ENCODE measurements at places on chromosomes 13 and 19. TPM values are rescaled to one million over a fixed set of nuclear protein-coding genes. Genes with fewer than 3 reads are reported as not detected.

- no peaks in the 10 kb centered on the region for H3K36me3 ChIP-seq
- no peaks in the 10 kb centered on the region for H3K4me1 ChIP-seq
- H3K4me3 ChIP-seq, result no peak overlapping the region
- no peak overlapping the region for H3K27ac ChIP-seq
Observed at GRCh38 chr13:51202477-51203046, 19.6 kb upstream of the FAM124A start.

DNA sequence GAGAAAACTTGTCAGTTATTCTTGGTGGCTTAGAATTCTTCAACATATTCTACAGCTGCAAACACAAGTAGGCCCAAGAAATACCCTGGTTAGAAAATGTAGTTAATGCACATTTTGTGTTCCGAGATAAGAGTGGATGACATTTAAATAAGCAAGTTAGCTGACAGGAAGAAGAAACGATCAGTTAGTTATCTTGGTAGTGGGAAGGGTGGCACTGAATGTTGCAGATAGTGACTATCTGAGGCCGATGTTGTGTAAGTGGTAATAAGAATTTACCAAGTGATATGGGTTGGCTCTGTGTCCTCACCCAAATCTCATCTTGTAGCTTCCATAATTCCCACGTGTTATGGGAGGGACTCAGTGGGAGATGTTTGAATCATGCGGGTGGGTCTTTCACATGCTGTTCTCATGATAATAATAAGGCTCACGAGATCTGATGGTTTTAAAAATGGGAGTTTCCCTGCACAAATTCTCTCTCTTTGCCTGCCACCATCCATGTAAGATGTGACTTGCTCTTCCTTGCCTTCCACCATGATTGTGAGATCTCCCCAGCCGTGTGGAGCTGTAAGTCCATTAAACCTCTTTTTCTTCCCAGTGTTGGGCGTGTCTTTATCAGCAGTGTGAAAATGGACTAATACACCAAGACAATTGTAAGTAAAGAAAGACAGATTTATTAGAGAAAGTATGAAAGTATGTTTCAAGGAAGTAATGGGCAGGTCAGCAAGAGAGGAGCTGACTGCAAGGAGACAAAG lies 10.9 kb upstream of the AKAP11 start:
- no peak overlapping the region for H3K27ac ChIP-seq
- H3K4me1 ChIP-seq, result no peaks in the 10 kb centered on the region
- H3K4me3 ChIP-seq, result no peak overlapping the region
- no peaks in the 10 kb centered on the region for H3K27me3 ChIP-seq

PTGER1 gene
- total RNA-seq, result not detected

GRCh38 chr19:12772323-12772722 lies 3.0 kb downstream of the HOOK2 start:
- no peak overlapping the region for H3K4me3 ChIP-seq
- no peak overlapping the region for H3K27ac ChIP-seq
- no peaks in the 10 kb centered on the region for H3K27me3 ChIP-seq

TLE6 gene
- total RNA-seq, result 2.0 TPM

GRCh38 chr19:35720648-35721047 lies 2.8 kb downstream of the KMT2B start:
- H3K36me3 ChIP-seq, result peaks cover 68% of the 10 kb centered on the region
- no peak overlapping the region for H3K27ac ChIP-seq
- no peak for DNase-seq
- H3K4me3 ChIP-seq, result no peak overlapping the region
- no peaks in the 10 kb centered on the region for H3K27me3 ChIP-seq

DNA sequence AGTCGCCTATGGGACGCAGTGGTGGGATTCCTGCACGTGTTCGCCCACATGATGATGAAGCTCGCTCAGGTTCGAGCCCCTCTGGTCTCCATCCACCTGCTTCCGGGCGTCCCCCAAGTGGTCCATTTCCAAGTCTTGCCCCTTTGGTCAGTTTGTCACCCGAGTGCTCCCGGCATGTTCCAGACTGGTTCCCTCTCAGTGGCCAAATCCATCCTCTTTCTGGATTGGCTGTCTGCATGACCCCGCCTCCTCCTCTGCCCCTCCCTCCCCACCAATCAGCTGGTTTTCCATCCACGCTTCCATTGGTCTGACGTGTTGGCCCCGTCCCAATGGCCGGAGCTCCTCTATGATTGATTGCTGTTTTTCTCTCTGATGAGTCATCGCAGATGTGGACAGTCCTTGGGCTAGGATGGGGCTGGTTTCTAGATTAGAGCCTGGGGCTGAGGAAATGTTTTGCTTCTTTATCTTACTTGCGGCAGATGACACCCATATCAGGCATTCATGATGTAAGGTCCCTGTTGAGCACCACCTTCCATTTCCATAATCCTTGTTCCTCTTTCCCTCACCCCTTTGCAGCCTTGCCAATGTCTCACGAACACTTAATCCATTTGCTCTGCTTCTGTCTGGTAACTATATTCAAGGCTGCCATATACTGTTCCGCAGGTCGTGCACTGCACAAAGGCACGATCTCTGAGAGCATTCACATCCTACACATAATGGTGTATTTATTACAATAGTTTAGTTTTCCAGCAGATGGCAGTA lies 73.8 kb downstream of the MAP4K1 start:
- H3K36me3 ChIP-seq, result no peaks in the 10 kb centered on the region
- no peaks in the 10 kb centered on the region for H3K4me1 ChIP-seq
- DNase-seq, result no peak
- no peak overlapping the region for H3K27ac ChIP-seq

DNA sequence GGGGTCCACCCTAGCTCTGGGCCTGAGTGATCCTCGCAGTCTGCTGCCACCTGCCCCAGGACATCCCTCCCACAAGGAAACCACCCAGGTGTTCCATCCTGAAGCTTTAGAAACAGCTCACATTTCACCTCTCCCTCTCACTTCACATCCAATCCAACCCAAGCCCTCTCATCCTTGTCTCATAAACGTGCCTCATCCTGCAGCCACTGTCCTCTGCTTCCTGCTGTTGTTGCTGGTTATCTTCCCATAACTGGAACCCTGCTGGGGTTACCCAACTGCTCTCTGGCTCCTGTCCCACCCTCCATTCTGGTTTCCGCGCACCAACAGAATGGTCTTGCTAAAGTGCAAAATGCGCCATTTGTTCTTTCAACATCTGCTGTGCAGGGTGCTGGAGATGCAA lies 59.7 kb upstream of the MTIF3 start:
- H3K27me3 ChIP-seq, result 0 out of 2 replicates have a peak, but pooled peaks cover under 1% of the 10 kb centered on the region
- no peak overlapping the region for H3K4me3 ChIP-seq
- H3K4me1 ChIP-seq, result no peaks in the 10 kb centered on the region
- no peak overlapping the region for H3K27ac ChIP-seq

NLRP4 gene
- total RNA-seq, result not detected

CILP2 gene
- total RNA-seq, result 0.03 TPM

KLHL1 gene
- total RNA-seq, result not detected

IL4I1 gene
- total RNA-seq, result 0.18 TPM

DNA sequence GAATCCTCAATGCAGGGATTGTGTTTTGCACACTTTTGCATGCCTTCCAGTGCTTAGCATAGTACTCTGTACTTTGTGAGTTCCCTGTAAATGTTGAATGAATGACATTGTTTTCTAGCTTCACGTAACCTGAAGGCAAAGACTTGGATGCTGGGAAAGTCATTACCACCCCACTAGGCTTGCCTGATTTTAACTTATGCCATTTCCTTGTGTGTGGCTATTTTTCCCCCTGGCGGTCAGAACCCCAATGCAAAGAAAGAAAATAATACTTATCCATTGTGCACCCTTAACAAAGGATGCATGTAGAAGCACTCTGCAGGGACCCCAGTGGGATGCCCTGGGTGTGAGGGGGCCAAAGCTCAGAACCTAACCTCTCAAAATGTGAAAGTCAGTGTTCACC lies 1.2 kb upstream of the ENOX1 start:
- H3K4me3 ChIP-seq, result no peak overlapping the region
- DNase-seq, result peak; percentile 6
- no peak overlapping the region for H3K27ac ChIP-seq
- no peaks in the 10 kb centered on the region for H3K27me3 ChIP-seq

ANGPTL8 gene
- total RNA-seq, result not detected

GPR18 gene
- not detected for total RNA-seq

ZNF682 gene
- 13.9 TPM for total RNA-seq

WDR88 gene
- not detected for total RNA-seq

- H3K4me3 ChIP-seq, result no peak overlapping the region
- DNase-seq, result no peak
- peaks cover 68% of the 10 kb centered on the region for H3K27me3 ChIP-seq
- peaks cover 5% of the 10 kb centered on the region for H3K4me1 ChIP-seq
- no peaks in the 10 kb centered on the region for H3K36me3 ChIP-seq
Observed at GRCh38 chr19:405121-405965, 3.6 kb downstream of the C2CD4C start.

DNA sequence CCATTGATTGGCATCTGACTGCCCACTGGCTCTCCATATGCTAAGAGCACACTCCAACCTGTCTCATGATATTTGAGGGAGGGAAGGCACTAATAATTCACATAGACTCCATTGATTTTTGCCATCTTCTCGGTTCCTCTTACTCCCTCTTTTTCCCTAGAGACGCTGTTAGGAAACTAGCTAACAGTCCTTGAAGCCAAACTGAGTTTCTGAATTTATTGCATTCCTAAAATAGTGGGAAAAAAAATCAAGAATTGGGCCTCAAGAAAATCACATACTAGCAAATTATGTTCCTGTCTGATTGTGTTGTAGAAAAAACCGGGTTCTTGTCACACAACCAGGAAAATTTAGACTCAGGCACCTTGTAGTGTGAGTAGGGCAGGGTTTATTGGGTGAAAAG lies 86.4 kb upstream of the SLC7A1 start:
- peaks cover 12% of the 10 kb centered on the region for H3K4me1 ChIP-seq
- no peak overlapping the region for H3K4me3 ChIP-seq
- no peak overlapping the region for H3K27ac ChIP-seq
- no peaks in the 10 kb centered on the region for H3K27me3 ChIP-seq

DNA sequence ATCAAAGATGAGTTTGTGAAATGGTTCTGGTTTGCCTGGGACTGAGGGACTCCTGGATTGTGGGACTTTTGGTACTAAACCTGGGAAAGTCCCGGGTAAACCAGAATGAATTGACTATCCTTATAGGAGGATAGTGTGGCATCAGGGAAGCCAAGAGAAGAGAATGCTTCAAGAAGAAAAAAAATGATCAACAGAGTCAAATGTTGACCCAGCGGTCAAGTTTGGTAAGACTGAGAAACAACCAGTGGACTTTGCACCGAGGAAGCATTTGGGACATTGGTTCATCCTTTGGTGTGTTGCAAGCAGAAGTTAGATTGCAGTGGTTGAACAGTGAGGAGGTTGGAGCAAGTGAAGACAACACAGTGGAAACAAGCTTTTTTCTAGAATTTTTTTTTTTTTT lies 33.5 kb downstream of the CLEC17A start:
- no peaks in the 10 kb centered on the region for H3K36me3 ChIP-seq
- no peaks in the 10 kb centered on the region for H3K4me1 ChIP-seq
- H3K4me3 ChIP-seq, result no peak overlapping the region
- no peak overlapping the region for H3K27ac ChIP-seq

DNA sequence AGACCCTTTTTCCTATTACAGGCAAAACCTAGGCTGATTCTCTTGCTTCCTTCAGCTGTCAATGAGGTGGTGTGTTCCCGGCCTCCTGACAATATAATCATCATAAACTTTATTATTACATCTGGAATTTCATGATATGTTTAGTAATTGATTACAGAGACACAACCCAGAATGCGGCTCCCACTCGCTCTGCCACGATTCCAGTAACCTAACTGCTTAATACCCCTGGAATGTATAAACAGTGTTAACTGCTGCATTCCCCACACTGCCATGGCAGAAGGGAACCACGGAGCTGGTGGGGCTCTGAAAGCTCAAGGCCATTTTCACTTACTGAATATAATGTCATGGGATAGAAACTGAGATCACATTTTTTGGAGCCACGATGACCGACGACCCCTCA lies 17.1 kb downstream of the TSHZ3 start:
- DNase-seq, result peak; percentile 67
- H3K4me1 ChIP-seq, result peaks cover 58% of the 10 kb centered on the region
- H3K4me3 ChIP-seq, result no peak overlapping the region
- H3K36me3 ChIP-seq, result peaks cover 18% of the 10 kb centered on the region
- H3K27me3 ChIP-seq, result no peaks in the 10 kb centered on the region

DNA sequence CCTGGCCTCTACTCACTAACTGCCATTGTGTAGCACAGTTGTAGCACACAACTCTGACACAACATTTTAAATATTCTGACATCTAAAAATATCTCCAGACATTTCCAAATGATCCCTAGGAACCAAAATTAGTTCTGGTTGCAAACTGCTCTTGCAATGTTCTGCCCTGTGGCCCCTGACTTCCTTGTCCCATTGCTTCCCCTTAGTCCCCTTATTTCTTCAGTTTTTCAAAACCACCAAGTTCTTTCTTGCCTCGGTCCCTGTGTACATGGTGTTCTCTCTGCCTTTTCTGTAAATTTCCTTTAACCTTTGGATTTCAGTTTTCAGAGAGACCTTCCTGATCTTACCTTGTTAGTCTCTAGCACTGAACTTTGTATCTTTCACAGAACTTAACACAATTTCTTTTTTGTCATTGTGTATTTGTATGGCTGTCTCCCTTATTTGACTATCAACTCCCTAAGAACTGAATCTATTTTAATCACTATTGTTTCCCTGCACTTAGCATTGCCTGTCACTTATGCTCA lies 87.6 kb upstream of the MLNR start:
- no peaks in the 10 kb centered on the region for H3K27me3 ChIP-seq
- peaks cover 6% of the 10 kb centered on the region for H3K4me1 ChIP-seq
- no peak for DNase-seq
- H3K36me3 ChIP-seq, result peaks cover 56% of the 10 kb centered on the region

SIGLEC5 gene
- total RNA-seq, result not detected

- H3K27ac ChIP-seq, result no peak overlapping the region
- no peak for DNase-seq
- H3K4me3 ChIP-seq, result no peak overlapping the region
- H3K4me1 ChIP-seq, result no peaks in the 10 kb centered on the region
- no peaks in the 10 kb centered on the region for H3K27me3 ChIP-seq
Observed at GRCh38 chr13:83377491-83377890, 504.8 kb downstream of the SLITRK1 start.

- H3K27ac ChIP-seq, result no peak overlapping the region
- no peaks in the 10 kb centered on the region for H3K4me1 ChIP-seq
- no peaks in the 10 kb centered on the region for H3K36me3 ChIP-seq
- DNase-seq, result no peak
- peaks cover 10% of the 10 kb centered on the region for H3K27me3 ChIP-seq
Observed at GRCh38 chr19:33805313-33805712, 8.6 kb downstream of the KCTD15 start.

ZNF30 gene
- 2.8 TPM for total RNA-seq

OR4F17 gene
- not detected for total RNA-seq
